GM10248 (cell line): ENCODE measurements at places on chromosomes 12 and 14.
A peak's percentile ranks its signal among the peaks of the same experiment; 100 is the strongest.

- no peak for DNase-seq
Observed at GRCh38 chr14:51216602-51217001, 23.4 kb upstream of the TMX1 start.

DNA sequence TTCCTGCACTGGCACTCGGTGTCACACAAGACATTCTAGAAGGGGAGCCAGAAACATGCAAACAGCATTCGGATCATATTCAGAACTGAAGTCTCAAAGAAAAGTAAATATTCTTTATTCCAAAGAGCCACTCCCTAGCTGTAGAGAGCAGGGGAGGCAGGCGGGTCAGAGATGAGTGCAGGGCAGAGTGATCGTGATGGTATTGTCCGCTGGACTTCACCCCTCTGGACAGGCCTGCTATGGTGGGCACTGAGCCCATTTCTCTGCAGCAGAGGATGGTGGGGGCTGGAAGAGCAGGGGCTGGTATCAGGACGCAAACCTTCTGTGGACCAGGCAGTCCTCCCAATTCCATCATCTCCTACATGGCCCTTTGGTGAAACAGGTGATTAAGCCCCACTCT, 25.6 kb downstream of the IRF2BPL start:
- DNase-seq = no peak

GRCh38 chr14:94923786-94924185, 153.9 kb upstream of the GSC start:
- DNase-seq = no peak

GRCh38 chr12:1325666-1326065, 268.7 kb downstream of the FBXL14 start:
- no peak for DNase-seq

DNA sequence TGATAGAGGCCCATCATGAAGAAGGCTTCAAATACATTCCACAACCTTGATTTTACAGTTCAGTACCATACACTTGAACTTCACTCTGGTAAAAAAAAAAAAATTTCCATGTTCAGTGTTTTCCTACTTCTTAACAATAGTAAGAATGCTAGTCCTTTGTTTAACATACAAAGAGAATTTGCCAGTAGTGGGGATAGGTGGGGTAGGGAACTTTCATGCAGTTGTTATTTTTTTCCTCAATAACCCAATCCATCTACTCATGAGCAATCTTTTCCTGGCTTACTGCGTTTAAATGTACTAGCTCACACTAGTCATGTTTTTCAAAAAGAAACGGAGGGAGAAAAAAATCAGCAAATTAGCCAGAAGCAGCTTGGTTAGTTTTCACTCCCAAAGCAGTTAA, 206.1 kb downstream of the PRKD1 start:
- DNase-seq = no peak

DNA sequence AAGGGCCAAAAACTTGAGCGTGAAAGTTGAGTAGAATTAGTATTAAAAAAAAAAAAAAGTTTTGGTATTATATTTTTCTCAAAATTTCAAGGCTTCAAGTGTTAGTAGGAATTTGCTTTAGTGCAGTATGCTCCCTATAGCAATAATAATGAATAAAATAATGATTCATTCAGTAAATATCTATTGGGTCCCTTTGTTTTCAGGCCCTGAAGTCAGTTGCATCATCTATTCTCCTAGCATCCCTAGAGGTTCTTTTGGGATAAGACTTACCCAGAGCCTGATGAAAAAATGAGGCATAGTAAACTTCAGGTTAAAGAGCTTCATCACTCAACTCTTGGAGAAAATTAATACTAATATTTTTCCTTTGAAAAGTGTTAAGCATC, 1.1 kb downstream of the KMT5A start:
- DNase-seq = no peak

DNA sequence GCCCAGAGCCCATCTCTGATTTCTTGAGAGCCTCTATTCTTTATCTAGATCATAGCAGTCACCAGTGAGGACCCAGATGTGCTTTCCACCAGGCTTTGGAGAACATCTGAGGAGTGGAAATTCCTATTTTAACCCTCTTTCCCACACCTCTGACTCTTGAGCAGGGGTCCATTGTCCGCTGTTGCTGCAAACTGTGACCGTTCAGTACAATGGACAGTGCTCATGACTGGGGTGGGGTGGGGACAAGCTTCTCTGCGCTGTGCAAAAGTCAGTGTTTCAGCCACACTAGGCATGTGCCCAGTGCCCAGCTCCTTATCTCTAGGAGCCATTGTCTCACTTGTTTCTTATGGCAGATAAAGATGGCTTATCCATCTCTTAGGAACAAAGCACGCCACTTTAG, 16.9 kb upstream of the KRT7 start:
- DNase-seq = no peak

DNA sequence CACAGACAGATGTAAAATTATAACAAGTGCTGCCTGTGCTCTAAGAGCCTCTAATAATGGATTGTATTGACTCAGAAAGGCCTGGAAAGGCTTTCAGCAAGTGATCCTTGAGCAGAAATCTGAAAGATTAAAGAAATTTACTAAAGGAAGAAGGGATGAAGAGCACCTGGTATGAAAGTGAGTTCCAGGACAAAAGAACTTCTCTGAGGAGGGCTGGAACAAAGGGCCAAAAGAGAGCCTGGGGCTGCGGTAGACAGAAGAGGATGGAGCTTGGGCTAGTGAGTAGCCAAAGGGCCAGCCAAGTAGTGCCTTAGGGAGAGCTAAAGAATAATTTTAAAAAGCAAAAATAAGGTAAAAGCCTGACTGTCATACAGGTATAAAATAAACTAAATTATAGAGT, 44.0 kb downstream of the BCAT1 start:
- DNase-seq = no peak

GRCh38 chr12:49093792-49094159, 825 bp downstream of the DHH start:
- no peak for DNase-seq

DNA sequence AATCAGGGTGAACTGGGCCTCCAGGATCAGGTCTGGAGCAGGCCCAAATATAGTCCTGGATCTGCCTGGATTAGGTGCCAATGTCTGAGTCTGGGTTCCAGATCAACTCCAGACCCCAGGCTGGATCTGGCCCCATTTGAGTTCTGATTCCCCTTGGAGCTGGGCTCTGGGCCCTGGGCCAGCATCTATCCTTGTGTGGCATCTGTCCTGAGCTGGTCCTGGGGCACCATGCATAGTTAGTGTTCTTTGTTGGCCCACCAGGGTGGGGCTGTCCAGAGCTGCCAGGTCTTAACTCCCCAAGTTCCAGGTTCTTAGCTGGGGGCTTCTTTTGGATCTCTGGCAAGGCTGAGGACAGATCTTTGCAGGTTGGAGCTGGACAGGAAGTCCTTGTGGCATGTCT, 11.0 kb upstream of the ZNF385A start:
- no peak for DNase-seq

- no peak for DNase-seq
Observed at GRCh38 chr12:24797901-24798300, 151.0 kb downstream of the BCAT1 start.

DNA sequence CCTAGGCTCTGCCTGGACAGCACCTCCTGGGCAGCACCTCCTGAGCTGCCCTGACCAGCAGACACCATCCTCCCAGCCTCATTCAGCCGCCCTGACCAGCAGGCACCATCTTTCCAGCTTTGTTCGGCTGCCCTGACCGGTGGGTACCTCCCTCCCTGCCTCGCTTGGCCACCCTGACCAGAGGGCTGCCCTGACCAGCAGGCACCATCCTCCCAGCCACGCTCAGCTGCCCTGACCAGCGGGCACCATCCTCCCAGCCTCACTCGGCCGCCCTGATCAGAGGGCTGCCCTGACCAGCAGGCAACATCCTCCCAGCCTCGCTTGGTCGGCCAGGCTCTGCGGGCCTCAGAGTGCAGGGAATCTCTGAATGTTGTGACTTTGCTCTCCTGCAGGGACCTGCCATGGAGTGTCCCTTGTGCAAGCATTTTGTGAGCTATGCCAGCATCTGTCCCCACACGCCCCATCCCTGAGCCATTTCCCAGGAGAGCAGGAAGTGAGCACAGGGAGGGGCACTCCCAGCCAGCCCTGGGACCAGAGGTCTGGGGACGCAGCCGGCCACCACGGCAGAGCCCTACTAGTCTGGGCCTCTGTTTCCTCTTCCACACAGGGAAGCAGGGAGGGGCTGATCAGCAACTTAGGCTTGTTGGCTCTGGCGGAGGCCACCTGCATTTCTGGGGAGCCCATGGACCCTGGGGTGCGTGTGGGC, 265.5 kb downstream of the SEC23A start:
- DNase-seq = no peak

DNA sequence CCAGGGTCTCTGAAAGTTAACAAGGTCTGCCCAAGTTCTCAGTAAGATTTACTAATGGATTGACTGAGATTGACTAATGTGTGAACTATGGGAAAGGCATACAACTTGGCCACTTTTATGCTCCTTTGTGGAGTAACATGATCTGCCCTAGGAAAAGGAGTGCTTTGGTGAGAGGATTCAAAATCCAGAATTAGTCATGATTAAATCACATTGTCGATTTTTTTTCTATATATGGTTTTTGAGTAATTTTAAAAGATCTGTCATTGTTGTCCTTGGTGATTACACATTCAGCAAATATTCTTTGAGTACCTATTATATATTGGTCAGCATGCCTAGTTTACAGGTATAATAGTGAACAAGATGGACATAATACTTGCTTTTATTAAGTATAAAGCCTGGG, 147.7 kb upstream of the SYT10 start:
- no peak for DNase-seq

DNA sequence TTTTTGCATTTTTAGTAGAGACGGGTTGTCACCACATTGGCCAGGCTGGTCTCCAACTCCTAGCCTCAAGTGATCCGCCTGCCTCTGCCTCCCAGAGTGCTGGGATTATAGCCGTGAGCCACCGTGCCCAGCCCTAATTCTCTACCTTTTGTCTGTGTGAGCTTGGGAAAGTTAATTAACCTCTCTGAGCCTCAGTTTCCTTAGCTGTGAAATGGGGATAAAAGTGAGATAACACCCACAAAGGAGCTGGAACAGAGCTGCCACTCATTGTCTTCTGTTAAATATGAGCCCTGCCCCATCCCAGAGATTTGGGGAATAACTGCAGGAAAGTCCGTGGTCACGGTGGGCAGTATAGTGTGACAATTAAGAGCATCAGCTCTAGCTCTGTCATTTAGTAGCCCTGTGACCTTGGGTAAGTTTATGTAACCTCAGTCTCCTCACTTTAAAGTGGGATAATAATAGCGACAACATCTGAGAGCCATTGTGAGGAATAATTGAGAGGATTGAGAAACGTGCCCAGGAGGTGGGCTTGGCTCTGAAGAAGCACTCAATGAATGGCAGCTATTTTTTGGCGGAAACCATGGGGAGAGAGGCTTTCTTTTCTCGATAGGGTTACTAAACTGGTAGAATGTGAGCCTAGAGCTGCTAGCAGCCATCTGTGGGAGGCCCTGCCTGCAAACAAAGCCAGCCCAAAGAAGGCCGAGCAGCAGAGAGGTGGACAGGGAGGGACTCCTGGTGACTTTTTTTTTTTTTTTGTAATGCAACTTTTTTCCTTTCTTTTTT, 60.8 kb upstream of the MED13L start:
- no peak for DNase-seq

DNA sequence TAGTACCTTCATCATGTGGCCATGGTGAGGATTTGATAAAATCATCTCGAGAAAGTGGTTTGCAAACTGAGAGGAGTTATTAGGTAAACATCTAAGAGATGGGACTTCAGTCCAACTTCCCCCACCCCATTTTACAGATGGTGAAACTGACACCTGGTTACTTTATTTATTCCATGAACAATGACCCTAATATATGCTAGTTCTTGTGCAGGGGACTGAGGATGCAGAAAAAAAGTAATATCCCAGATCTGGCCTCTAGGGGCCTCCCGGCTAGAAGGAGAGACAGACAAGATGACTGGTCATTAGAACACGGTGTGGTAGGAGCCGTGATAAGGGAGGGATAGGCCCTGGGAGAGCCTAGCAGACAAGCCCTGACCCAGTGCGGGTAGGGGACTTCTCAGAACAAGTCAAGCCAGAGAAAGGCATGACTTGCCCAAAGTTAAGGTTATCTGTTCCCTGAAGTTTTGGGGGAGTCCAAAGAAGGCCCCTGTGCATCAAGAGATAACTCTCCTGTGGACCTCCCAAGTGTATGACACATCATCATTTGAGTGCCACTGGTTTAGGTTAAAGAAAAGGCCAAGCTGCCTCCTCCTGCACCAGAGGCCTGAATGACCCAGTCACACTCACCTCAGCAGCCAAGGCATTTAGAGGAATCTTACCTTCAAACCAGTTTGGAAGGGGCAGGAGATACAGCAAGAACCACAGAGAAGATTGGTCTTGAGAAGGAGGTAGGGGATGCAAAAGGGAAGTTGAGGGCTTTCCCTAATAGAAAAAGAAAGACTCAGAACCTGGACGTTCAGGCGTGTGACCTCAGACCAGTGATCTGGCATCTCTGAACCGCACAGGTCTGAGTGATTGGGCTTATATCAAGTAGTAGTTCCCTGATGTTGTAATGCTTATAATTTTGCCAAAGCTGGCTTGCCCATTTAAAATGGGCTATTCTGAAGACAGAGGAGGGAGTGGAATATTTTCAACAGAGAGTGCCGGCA, 1.6 kb downstream of the CMKLR1 start:
- peak; percentile 61 for DNase-seq

DNA sequence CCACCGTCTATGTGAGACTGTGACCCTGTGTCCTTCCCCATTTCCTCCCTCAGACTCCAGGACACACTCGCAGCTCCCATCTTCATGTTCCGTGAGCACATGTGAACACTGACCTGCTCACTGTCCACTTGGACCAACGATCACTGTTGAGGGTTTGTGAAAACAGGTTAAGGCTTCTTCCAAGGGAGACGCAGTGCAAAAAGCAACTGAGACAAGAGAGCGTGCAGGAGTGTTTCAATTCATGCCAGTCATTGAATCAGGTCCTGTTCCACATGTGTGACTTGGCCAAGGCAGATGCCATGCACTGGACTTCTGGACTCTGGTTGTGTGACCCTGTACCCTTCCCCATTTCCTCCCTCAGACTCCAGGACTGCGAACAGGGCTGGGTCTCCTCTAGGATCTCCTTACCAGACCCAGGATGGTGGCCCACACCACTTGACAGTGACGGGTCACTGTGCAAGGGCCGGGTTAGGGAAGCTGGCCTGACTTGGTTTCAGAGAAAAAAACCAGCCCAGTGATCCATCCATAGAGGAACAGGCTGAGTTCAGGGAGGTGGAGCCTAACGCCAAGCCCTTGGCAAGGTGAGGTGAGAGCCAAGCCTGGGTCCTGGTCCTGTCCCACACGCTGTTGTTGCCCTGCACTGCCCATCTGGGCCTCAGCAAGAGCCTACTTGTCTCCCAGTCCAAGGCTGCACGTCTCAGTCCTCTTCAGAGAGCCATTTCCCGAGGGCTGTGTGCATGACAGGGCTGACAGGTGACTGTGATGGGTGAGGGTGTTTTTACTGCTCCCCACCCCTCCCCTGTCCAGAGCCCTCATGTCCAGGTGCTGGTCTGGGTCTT, 5.7 kb upstream of the KRT5 start:
- DNase-seq = no peak

GRCh38 chr12:131395971-131396573, 314.8 kb upstream of the SFSWAP start:
- no peak for DNase-seq

GRCh38 chr14:106013879-106014376, 487.5 kb downstream of the TMEM121 start:
- no peak for DNase-seq
